Aorta (tissue), 5 donors: ENCODE measurements at places on chromosomes 7 and 10. TPM values are rescaled to one million over a fixed set of nuclear protein-coding genes. Genes with fewer than 3 reads are reported as not detected.

KCNIP2 gene
- total RNA-seq: 9.0 TPM

PSD gene
- 0.16 TPM for total RNA-seq

FAM25C gene
- not detected for total RNA-seq

NEBL gene
- 4.3 TPM for total RNA-seq

RFC2 gene
- total RNA-seq: 13.7 TPM

GIMAP5 gene
- 18.8 TPM for total RNA-seq

KLF14 gene
- 0.12 TPM for total RNA-seq

AOAH gene
- total RNA-seq: 34.9 TPM

NAPEPLD gene
- 20.5 TPM for total RNA-seq

SAMD9L gene
- 10.8 TPM for total RNA-seq

CFAP70 gene
- 2.4 TPM for total RNA-seq

OPN1SW gene
- total RNA-seq: not detected

SLC29A4 gene
- 2.2 TPM for total RNA-seq

TMEM106B gene
- 40.9 TPM for total RNA-seq

ITPRID1 gene
- 0.09 TPM for total RNA-seq

ZNF425 gene
- 1.3 TPM for total RNA-seq

EPHA1 gene
- total RNA-seq: 0.21 TPM

ALDH18A1 gene
- 50.8 TPM for total RNA-seq

NOS3 gene
- total RNA-seq: 32.4 TPM

SOSTDC1 gene
- total RNA-seq: not detected

PDE6C gene
- total RNA-seq: not detected

ZNF804B gene
- total RNA-seq: not detected

ZNF727 gene
- total RNA-seq: 5.6 TPM

WDFY4 gene
- 7.3 TPM for total RNA-seq

FAM25A gene
- total RNA-seq: not detected

FZD1 gene
- total RNA-seq: 38.5 TPM
